ENCODE measurements at places on chromosomes 16 and 17.

GRCh38 chr17:5000237-5000639 is 2.5 kb downstream of the KIF1C start:
- no peak for DNase-seq

- peak; percentile 11 for DNase-seq
These were observed 18.7 kb upstream of the ADGRG1 start for GRCh38 chr16:57609541-57610401.

DNA sequence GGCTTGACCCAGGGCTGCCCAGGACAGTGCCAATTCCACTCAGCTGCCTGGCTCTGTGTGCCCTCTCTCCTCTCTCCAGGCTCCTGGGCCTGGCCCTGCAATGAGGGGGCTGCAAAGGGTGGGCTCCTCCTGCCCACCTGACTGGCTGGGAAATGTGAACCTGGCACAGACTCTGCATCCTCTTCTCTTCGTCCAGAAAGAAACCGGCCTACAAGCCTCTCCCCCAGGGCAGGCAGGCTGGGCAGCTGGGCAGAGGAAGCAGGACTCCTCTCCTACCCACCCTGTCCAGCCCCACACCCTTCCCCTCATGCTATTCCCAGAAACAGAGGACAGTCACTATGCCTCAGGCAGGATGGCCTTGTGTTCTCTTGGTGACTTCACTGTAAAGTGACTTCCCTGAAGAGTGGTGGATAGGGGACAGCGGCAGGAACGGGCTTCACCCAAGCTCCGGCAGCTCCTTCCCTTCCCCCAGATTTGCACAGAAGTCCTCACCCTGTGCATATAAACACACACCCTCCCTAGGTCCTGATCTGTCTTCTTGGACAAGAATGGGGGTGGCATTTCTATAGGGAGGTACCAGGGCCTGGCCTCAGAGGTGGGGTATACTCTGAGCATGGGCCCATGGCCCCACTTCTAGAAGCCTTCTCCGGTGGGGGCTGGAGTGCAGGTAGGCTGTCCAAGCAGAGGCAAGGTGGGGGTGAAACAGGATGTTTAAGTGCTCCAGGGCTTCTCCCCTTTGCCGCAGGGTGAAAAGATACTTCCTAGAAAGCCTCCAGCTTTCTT is 4.9 kb upstream of the STAT5A start:
- no peak for DNase-seq

GRCh38 chr17:65355246-65355645 is 206.2 kb downstream of the AXIN2 start:
- DNase-seq = no peak

DNA sequence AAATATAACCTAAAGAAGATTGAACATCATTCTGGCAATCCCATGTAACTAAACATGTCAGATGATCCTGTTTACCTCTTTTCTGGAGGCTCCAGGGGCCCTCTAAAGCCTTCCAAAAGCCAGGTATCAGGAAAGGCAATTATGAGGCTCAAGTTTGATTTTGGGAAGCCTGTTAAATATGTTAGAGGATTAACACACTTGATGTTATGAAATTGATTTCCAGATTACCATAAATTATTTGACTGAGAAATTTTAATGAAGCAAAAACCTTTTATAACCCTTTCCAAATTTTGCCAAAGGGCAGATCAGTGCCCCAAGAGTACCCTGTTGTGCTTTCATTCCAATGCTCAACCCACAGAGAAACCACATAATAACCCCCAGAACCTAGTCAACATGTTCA is 29.3 kb downstream of the PHKB start:
- DNase-seq = no peak

DNA sequence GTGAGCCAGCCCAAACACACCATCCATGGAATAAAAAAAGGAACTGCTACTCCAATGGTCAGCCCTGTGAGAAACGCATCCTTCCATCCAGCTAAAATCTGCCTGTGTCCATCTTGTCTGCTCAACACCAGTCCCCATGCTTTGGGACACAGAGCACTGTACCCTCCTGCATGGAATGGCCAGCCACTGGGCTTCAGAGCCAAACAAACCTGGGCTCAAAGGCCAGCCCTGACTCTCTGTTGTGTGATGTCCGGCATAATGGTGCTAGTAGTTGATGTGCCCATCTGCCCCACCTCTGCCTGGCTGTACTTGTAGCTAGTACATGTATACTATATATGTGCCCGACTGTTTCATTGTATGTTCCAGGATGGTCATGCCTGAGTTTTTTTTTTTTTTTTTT is 77.6 kb upstream of the AMZ2 start:
- DNase-seq = no peak

DNA sequence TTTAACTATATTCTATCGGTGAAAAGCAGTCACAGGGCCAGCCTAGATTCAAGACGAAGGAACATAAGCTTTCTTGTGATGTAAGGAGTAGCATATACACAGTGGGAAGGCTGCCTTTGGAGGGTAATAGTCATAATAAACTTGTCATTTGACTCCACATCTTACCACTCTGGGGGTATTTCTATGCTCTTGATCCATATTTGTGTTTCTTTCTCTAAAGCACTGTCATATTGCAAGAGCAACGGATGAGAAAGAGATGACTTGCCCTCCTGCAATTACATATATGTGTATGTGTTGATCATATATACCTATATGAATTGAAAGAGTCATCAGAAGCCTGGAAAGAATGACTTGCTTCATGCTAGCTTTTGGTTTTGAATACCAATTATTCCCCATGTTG is 225.4 kb upstream of the HS3ST3A1 start:
- DNase-seq = no peak

DNA sequence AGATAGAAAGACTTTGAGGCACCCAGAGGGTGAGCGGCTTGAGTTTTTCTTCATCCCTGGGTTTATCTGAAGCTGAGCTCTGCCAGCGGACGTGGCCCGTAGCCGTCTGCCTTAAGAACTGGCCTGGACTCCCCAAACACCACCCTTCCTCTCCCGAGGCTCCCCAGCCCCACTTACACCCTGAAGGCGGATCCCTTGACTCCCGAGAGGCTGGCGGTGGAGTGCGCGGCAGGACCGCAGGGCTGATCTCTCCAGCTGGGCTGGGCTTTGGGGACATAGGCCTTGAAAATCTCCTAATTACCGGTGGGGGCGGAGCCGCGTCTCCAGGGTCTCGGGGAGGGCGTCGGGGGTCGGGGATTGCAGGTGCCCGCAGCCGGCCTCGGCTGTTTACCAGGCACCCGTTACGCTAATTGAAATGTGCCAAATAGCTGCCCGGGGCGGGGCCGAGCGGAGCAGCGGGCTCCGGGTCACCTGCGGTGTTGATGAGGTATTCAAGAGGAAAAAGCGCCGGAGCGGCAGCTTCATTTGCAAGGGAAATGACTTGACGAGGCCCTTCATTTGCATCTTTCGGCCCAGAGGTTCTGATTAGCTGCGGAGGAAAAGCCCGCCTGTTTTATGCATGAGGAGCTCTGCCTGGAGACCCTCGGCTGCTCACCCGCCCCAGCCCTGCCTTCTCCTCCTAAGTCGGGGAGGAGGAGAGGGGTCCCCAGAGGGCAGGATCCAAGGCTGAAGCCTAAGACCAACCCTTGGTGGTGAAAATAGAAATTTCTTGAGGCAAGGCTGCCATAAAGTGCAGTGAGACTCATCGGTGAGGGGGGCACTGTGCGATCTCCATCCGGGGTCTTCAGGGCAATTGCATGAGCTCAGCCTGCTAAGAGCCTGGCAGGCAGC is 100.7 kb downstream of the MGAT5B start:
- DNase-seq = no peak

- DNase-seq = peak; percentile 13
These were observed 40.0 kb downstream of the SOCS1 start for GRCh38 chr16:11215935-11216556.

DNA sequence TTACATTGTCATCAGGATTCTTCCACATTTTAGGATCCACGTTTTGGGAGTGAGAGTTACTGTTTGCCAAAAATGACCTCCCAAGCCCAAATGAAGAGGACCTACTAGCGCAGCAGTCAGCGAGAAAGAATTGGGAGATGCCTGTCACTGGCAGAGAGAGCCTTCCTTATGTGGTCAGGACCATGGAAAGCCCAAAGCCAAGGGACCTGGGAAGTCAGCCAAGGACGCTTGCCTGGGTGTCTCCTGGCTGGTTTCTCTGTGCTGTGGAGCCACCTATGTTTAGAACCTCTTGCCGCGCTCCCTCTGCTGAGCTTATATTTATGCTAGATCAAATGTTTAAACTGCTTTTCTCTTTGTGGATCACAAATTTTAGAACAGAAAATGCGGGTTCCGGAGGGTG is 24.9 kb upstream of the RHBDL3 start:
- DNase-seq = no peak

GRCh38 chr17:44390250-44390870 is 911 bp upstream of the ITGA2B start:
- no peak for DNase-seq

GRCh38 chr16:75323933-75324332 is 72.5 kb upstream of the BCAR1 start:
- no peak for DNase-seq

- DNase-seq = no peak
These were observed 60.6 kb downstream of the C16orf82 start for GRCh38 chr16:27127308-27127707.

DNA sequence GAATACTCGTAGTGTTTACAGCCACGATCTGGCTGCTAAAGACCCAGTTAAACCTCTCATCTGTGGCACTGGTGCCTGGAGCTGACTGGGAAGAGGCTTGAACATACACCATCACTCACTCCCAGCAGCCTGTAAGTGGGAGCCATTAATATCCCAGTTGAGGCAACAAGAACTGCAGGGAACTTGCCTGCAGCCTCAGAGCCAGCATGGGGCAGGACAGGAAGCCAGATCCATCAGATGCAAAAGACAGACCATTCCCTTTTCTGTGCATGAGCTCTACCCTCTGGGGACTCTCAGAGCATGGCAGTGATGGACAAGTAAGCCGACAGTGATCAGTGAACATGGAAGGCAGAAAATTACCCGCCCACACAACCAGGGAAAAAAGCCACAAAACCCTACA is 91.8 kb downstream of the TMEM132E start:
- DNase-seq = no peak
